SJCRH30 (cell line): ENCODE measurements at places on chromosomes 6 and 20.

GRCh38 chr20:59718071-59718470, 113.7 kb downstream of the PHACTR3 start:
- H3K4me3 ChIP-seq: no peak overlapping the region
- no peak for DNase-seq
- H3K27ac ChIP-seq: no peak overlapping the region
- no peaks in the 10 kb centered on the region for H3K36me3 ChIP-seq

GRCh38 chr6:157133856-157134255, 189.5 kb downstream of the TMEM242 start:
- no peaks in the 10 kb centered on the region for H3K27me3 ChIP-seq
- H3K4me3 ChIP-seq: no peak overlapping the region
- DNase-seq: no peak
- H3K4me1 ChIP-seq: no peaks in the 10 kb centered on the region
- peaks cover 7% of the 10 kb centered on the region for H3K36me3 ChIP-seq

- no peak overlapping the region for H3K4me3 ChIP-seq
- no peaks in the 10 kb centered on the region for H3K27me3 ChIP-seq
- DNase-seq: no peak
- no peak overlapping the region for H3K27ac ChIP-seq
Measured at GRCh38 chr6:97097068-97098047, 172.8 kb downstream of the KLHL32 start.

- no peak overlapping the region for H3K4me3 ChIP-seq
- no peaks in the 10 kb centered on the region for H3K36me3 ChIP-seq
- no peaks in the 10 kb centered on the region for H3K27me3 ChIP-seq
- no peaks in the 10 kb centered on the region for H3K4me1 ChIP-seq
- no peak for DNase-seq
- H3K27ac ChIP-seq: no peak overlapping the region
Measured at GRCh38 chr6:85416049-85416448, 33.8 kb upstream of the NT5E start.

DNA sequence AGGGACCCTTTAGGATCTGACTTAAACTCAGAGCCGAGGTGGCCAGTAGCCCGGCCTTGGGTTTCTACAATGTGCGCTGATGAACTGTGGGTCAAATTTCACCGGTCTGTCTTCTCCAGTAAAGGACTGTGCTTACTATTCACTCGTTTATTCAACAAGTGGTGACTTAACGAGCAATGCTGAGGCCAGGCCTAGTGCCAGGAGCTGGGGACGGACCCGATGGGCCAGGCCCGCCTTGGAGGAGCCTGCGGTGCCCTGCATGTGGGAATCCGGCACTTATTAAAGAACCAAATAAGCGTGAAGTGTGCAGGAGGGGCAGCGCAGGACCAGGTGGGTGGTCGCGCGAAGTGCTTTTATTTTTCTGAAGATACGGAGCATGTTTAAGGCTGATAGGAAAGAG, 24.0 kb downstream of the CTCFL start:
- DNase-seq: peak; percentile 89
- H3K4me1 ChIP-seq: peaks cover 42% of the 10 kb centered on the region
- peak overlapping the region; percentile 30 for H3K4me3 ChIP-seq
- no peaks in the 10 kb centered on the region for H3K27me3 ChIP-seq

DNA sequence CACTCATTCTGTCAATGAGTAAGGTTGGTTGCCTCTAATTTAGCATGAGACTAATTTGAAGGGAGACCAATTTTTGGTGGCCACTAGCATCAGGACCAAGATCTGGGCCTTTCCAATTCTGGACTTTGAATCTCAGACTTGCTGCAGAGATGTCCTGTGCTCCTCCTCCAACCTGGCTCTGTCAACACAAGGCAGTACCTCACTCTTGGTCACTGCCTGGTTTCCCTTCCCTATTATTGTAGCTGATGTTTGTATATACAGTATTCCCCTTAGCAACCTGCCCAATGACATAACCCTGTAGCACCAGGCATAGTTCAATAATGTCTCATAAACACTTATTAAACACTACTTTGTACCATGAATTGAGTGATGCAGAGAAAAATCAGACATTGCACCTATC, 50.4 kb downstream of the UNC5CL start:
- no peak overlapping the region for H3K27ac ChIP-seq
- no peak overlapping the region for H3K4me3 ChIP-seq
- H3K27me3 ChIP-seq: no peaks in the 10 kb centered on the region
- no peaks in the 10 kb centered on the region for H3K4me1 ChIP-seq
- no peak for DNase-seq

GRCh38 chr6:49264909-49265308, 198.1 kb downstream of the MMUT start:
- H3K27ac ChIP-seq: no peak overlapping the region
- H3K4me3 ChIP-seq: no peak overlapping the region
- no peaks in the 10 kb centered on the region for H3K27me3 ChIP-seq

DNA sequence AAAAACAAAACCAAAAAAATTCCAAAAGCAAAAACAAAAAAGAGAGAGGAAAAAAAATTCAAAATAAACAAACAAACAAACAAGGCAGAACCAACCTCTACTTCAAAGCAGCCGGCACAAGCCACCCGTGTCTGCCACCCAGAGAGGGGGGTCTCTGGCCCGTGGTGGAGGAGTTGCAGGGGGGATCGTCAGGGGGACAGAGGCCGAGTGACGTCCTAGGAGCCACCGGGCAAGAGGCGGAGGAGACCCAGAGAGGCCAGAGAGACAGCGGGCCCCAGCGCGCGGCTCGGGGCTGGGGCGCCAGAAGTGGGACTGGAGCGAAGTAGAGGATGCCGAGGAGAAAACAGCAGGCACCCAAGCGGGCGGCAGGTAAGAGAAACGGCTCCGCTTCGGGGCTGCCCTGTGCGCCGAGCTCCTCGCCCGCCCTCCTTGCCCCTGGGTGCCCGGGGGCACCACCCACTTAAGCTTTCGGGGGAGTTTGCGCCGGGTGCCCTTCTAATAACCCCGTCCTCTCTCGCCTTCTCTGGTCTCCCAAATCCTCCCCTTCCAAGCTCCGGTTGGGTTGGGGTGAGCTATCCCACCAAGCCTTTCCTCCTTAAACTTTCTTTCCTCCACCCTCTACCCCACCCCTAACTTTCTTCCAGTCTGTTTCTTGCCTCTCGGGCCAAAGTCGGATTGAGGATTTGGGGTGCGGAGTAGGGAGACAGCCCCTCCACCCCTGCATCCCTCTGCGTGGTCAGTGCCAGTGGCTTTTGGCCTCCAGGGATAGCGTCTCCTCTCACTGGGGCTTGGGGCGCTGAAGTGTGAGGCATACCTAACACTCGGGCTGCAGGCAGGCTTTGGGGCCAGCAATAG, 1.0 kb downstream of the TSHZ2 start:
- no peak overlapping the region for H3K4me3 ChIP-seq
- DNase-seq: no peak
- H3K27me3 ChIP-seq: peaks cover 31% of the 10 kb centered on the region
- H3K36me3 ChIP-seq: no peaks in the 10 kb centered on the region

- no peak for DNase-seq
- H3K36me3 ChIP-seq: no peaks in the 10 kb centered on the region
- no peak overlapping the region for H3K27ac ChIP-seq
Measured at GRCh38 chr6:122198922-122199321, 200.5 kb upstream of the HSF2 start.

DNA sequence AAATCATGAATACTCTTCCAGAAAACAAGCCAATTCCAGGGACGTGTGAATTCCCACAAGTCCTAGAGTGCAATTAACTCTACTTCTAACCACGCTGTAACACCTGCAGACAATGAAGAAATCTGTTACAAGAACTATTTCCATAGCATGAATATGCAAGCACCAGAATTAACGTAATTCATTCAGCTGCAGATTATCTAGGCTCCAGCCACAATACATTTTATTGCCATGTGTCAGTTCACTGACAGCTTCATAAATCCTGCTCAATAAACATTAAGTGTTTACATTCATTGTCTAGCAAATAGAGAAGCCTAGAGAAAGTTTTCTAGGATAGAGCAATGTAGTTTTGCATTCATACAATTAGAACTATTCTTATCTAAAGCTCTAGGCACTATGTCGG, 1348.5 kb downstream of the GRIK2 start:
- no peaks in the 10 kb centered on the region for H3K27me3 ChIP-seq
- no peaks in the 10 kb centered on the region for H3K36me3 ChIP-seq
- H3K4me3 ChIP-seq: no peak overlapping the region
- no peak overlapping the region for H3K27ac ChIP-seq

GRCh38 chr20:34824806-34825529, 483 bp downstream of the NCOA6 start:
- peaks cover 1% of the 10 kb centered on the region; the same call in 1 of the 2 replicates for H3K27me3 ChIP-seq
- 0 out of 2 replicates have a peak, but pooled peaks cover 4% of the 10 kb centered on the region for H3K4me1 ChIP-seq

- no peak for DNase-seq
- no peaks in the 10 kb centered on the region; the same call in 1 of the 2 replicates for H3K27me3 ChIP-seq
- no peaks in the 10 kb centered on the region for H3K36me3 ChIP-seq
- H3K4me3 ChIP-seq: no peak overlapping the region
Measured at GRCh38 chr6:123962508-123962907, 158.8 kb downstream of the NKAIN2 start.

- H3K36me3 ChIP-seq: no peaks in the 10 kb centered on the region
- peak overlapping the region; percentile 13; the same call in 1 of the 2 replicates for H3K4me3 ChIP-seq
- no peaks in the 10 kb centered on the region for H3K27me3 ChIP-seq
Measured at GRCh38 chr20:53872081-53872541, 198.3 kb downstream of the BCAS1 start.

- no peak overlapping the region for H3K4me3 ChIP-seq
- H3K27me3 ChIP-seq: no peaks in the 10 kb centered on the region
- peaks cover 13% of the 10 kb centered on the region; the same call in 1 of the 2 replicates for H3K4me1 ChIP-seq
- H3K27ac ChIP-seq: no peak overlapping the region
- DNase-seq: no peak
Measured at GRCh38 chr6:107546691-107547450, 57.0 kb downstream of the SOBP start.

DNA sequence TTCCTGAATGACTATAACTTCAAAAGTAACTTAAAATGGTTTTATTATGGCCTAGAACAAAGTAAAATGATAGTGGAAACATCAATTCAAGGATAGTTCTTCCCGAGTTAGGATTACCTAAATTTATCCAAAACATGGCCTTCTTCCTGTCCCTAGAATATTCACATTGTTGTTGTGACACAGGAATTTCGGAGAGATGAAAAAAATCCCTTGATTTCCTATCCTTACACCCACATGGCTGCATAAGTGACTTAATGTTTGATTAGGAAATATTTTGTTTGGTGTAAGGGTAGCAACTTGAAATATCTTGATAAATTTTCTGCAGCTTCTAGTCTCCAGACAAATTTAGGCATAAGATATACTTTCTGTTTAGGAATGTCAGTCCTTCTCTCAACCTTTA, 27.8 kb downstream of the ZNF451 start:
- H3K4me1 ChIP-seq: no peaks in the 10 kb centered on the region
- no peak for DNase-seq
- H3K4me3 ChIP-seq: no peak overlapping the region
- no peaks in the 10 kb centered on the region for H3K27me3 ChIP-seq
- no peak overlapping the region for H3K27ac ChIP-seq

DNA sequence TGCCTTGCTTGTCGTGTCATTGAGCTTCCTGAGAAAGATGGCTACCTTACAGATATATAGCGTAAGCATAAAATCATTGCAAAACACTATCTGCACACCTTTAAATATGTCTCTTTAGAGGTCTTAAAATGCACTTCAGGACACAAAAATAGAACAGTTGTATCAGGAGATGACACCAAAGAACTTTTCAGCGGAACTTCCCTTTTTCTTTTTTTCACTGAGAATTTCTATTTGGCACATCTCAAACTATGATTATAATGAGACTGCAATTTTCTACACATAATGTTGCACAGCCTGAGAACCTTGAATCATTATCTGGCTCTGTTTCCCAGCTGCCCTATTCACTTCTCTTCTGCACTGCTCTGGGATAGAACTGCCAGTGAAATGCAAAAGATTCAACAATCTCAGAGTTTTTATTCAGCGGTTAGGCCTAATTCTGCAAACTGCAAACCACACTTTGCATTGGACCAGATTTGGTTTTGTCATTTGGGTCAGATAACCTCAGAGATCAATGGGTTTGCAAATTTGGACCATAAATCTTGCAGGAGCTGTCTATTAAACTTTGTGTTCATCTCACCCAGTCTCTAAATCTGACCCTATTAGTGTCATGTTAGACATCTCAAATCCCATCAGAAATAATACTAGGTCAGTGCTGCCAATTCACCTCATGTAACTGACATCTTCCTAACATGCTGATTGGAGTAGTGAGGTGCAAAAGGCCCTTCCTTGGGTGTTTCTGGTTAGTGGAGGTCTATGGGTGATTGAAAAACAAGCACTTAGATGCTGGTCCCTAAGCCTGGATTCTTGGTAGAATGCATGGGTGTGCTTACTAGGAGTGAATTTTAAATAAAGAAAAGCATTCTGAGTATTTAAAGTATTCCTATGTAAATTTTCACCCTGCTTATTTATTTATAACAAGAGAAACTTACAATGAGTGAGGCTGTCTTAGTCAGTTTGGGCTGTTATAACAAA, 382.7 kb downstream of the UTRN start:
- no peaks in the 10 kb centered on the region for H3K36me3 ChIP-seq
- H3K27me3 ChIP-seq: no peaks in the 10 kb centered on the region
- H3K27ac ChIP-seq: no peak overlapping the region
- no peak for DNase-seq

DNA sequence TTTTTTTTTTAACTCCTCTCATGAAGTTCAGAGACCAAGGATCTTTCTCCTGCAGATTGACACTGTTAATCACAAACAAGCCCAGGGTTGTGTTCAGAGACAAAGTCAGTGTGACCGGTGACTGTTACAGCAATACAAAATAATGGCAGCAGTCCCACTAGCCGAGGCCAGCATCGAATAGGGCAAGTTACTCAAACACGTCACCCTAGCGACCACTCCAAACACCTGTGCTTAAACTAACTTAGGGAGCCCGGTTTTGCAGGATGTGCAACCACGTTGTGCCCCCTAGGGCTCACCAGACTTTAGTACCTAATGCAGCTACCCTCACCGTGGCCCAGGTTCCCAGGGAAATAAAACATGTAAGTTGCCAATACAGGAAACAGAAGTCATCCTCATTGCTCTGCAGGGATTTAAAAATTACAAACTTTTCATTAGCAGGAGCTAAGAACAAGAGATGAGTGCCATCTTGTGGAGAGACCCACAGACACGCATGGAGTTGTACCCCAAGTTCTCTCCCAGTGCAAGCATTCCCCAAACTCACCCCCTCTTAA, 38.1 kb downstream of the FAM50B start:
- no peaks in the 10 kb centered on the region for H3K27me3 ChIP-seq
- H3K27ac ChIP-seq: no peak overlapping the region
- H3K36me3 ChIP-seq: no peaks in the 10 kb centered on the region
- no peak overlapping the region for H3K4me3 ChIP-seq
- peaks cover 14% of the 10 kb centered on the region for H3K4me1 ChIP-seq
- no peak for DNase-seq

GRCh38 chr20:63943808-63944077, 12.5 kb downstream of the UCKL1 start:
- no peaks in the 10 kb centered on the region for H3K27me3 ChIP-seq
- peaks cover 59% of the 10 kb centered on the region for H3K36me3 ChIP-seq
- peaks cover 2% of the 10 kb centered on the region; the same call in 1 of the 2 replicates for H3K4me1 ChIP-seq

- no peak overlapping the region for H3K4me3 ChIP-seq
- H3K27ac ChIP-seq: no peak overlapping the region
- no peaks in the 10 kb centered on the region for H3K36me3 ChIP-seq
Measured at GRCh38 chr6:77298283-77298682, 165.0 kb downstream of the HTR1B start.
